ENCODE measurements at places on chromosomes 12 and 14. TPM values are rescaled to one million over a fixed set of nuclear protein-coding genes. Genes with fewer than 3 reads are reported as not detected.

DNA sequence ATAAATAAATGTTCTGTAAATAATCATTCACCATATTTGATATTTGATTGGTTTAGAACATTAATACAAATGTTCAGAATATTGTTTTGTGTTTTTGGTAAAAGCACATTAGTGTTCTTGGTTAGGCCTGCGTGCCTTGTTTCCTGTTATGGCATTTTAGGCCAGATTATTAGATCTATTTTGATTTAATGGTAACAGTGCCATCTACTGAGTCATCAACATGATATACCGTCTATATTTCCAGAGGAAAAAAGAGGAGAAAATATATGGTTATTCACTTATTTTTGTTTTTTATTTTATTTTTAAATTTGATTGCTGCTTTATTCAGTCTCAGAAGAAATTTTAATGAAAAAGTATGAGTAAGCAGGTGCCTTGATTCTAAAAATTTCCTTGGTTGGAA is 60.3 kb downstream of the GPHN start:
- H3K4me3 ChIP-seq, result no peak overlapping the region
- no peaks in the 10 kb centered on the region for H3K36me3 ChIP-seq
- DNase-seq, result no peak
- H3K27me3 ChIP-seq, result no peaks in the 10 kb centered on the region
- H3K27ac ChIP-seq, result no peak overlapping the region
- H3K4me1 ChIP-seq, result no peaks in the 10 kb centered on the region

GRCh38 chr14:32345311-32345791 is 16.3 kb downstream of the AKAP6 start:
- no peak for DNase-seq
- H3K27me3 ChIP-seq, result no peaks in the 10 kb centered on the region
- no peak overlapping the region for H3K4me3 ChIP-seq
- 0 out of 2 replicates have a peak, but pooled peaks cover 9% of the 10 kb centered on the region for H3K4me1 ChIP-seq

DNA sequence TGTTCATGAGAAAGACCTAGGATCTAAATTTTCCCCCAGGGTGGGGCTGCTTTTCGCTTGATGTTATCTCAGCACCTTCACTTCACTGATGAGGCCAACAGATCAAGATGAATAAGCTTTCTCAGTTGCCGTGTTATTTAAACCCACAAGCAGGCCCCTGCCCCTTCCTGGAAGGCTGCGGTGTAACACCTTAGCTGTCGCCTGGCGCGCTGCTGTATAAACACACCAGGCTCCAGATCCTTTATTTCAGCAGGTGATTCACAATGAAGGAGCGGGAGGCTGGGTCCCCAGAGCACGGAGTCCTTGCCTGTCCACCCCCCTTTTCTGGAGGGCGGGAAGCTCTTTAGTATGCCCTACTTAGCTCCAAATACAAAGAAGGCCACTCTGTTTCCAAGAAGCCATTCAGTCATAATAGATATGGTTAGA is 515.4 kb downstream of the FUT8 start:
- H3K4me3 ChIP-seq, result no peak overlapping the region
- DNase-seq, result peak; percentile 77
- H3K27ac ChIP-seq, result no peak overlapping the region
- H3K36me3 ChIP-seq, result no peaks in the 10 kb centered on the region
- no peaks in the 10 kb centered on the region for H3K27me3 ChIP-seq

DNA sequence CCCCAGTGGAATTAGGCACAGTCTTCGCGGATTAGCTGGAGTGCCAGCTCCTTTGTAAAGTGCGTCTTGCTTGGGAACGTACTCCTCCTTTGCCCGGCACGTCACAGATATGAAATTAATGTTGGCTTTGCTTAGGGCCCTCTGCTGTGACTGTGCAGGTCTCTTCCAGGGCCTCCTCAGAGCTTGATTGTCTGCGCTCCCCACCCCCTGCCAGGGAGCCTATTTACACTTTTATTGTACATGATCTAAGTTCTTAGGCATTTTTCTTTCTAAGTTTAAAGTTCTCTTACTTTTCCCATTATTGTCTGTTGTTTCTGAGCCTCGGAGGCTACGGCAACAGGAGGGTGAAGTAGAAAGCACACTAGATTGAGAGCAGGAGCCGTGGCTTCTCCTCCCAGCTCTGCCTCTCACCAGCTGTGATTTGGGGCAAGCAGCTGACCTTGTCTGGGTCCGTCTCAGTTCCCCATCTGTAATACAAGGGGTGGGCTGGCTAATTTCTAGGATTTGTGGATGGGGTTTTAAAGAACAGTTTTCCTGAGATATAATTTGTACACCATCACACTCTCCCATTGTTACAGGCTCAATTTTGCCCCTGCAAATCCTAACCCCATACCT is 81.8 kb downstream of the TSPAN9 start:
- H3K4me1 ChIP-seq, result no peaks in the 10 kb centered on the region
- H3K27ac ChIP-seq, result no peak overlapping the region
- DNase-seq, result no peak
- no peaks in the 10 kb centered on the region for H3K36me3 ChIP-seq
- no peak overlapping the region for H3K4me3 ChIP-seq

GRCh38 chr14:49944501-49944900 is 51.6 kb downstream of the ARF6 start:
- H3K4me3 ChIP-seq, result no peak overlapping the region
- H3K36me3 ChIP-seq, result no peaks in the 10 kb centered on the region
- H3K27ac ChIP-seq, result no peak overlapping the region

GRCh38 chr12:93916402-93916801 is 232.0 kb upstream of the PLXNC1 start:
- H3K27me3 ChIP-seq, result no peaks in the 10 kb centered on the region
- H3K36me3 ChIP-seq, result no peaks in the 10 kb centered on the region
- no peak overlapping the region for H3K27ac ChIP-seq
- DNase-seq, result no peak

DNA sequence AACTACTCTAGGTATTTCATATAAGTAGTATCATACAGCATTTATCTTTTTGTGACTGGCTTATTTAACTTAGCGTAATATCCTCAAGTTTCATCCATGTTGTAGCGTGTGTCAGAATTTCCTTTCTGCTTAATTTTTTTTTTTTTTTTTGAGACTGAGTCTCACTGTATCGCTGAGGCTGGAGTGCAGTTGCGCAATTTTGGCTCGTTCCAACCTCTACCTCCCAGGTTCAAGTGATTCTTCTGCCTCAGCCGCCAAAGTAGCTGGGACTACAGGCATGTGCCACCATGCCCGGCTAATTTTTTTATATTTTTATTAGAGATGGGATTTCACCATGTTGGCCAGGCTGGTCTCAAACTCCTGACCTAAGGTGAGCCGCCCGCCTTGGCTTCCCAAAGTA is 28.9 kb downstream of the PNMA1 start:
- H3K27me3 ChIP-seq, result no peaks in the 10 kb centered on the region
- H3K27ac ChIP-seq, result no peak overlapping the region
- no peak for DNase-seq
- H3K4me1 ChIP-seq, result no peaks in the 10 kb centered on the region
- H3K4me3 ChIP-seq, result no peak overlapping the region

DNA sequence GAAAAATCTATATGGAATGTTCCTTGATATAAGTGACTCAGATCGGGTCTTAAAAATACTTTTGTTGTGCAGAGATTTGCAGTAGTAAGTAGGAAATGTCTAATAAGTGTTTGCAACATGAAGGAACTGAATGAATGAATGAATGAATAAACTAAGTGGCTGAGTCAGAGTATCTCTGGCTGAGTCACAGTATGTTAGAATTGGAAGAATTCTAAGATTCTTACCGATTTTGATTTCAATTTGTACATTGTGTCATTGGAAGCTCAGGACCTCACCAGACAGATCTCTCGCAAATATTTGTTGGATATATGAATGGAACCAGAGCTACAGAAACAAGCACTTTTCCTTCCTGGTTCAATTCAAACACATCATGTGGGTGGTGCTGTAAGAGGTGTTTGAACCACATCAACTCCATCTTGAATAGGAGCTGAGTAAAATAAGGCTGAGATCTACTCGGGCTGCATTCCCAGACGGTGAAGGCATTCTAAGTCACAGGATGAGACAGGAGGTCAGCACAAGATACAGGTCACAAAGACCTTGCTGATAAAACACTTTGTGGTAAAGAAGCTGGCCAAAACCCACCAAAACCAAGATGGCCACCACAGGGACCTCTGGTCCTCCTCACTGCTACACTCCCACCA is 123.9 kb upstream of the FOXN3 start:
- no peak overlapping the region for H3K4me3 ChIP-seq
- H3K36me3 ChIP-seq, result no peaks in the 10 kb centered on the region
- DNase-seq, result no peak
- peaks cover 24% of the 10 kb centered on the region for H3K27me3 ChIP-seq

GRCh38 chr12:65814038-65814437 is 10.2 kb upstream of the HMGA2 start:
- H3K4me1 ChIP-seq, result peaks cover 26% of the 10 kb centered on the region
- DNase-seq, result no peak
- no peaks in the 10 kb centered on the region for H3K27me3 ChIP-seq
- H3K36me3 ChIP-seq, result no peaks in the 10 kb centered on the region
- no peak overlapping the region for H3K4me3 ChIP-seq

GRCh38 chr14:77061630-77062257 is 33.2 kb upstream of the IRF2BPL start:
- H3K36me3 ChIP-seq, result no peaks in the 10 kb centered on the region
- H3K4me1 ChIP-seq, result peaks cover 39% of the 10 kb centered on the region
- DNase-seq, result peak; percentile 65
- H3K27me3 ChIP-seq, result no peaks in the 10 kb centered on the region
- no peak overlapping the region for H3K4me3 ChIP-seq
- H3K27ac ChIP-seq, result no peak overlapping the region

DNA sequence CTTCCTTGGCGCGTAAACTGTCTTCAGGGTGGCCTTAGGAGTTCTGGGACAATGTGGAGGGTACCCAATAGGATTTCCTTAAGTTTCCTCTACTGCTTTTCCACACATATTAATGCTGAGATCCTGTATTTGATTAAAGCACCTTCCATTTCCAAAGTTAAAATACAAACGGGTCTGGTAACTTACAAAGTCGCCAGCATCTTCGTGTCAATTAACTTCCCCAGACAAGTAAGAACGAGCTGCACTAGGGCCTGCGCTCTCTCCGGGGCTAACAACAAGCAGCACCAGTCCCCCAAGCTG is 130.9 kb downstream of the NDUFA12 start:
- DNase-seq, result no peak
- H3K27ac ChIP-seq, result no peak overlapping the region
- no peaks in the 10 kb centered on the region for H3K4me1 ChIP-seq
- H3K27me3 ChIP-seq, result peaks cover 5% of the 10 kb centered on the region
- peak overlapping the region; percentile 46 for H3K4me3 ChIP-seq
- no peaks in the 10 kb centered on the region for H3K36me3 ChIP-seq

DNA sequence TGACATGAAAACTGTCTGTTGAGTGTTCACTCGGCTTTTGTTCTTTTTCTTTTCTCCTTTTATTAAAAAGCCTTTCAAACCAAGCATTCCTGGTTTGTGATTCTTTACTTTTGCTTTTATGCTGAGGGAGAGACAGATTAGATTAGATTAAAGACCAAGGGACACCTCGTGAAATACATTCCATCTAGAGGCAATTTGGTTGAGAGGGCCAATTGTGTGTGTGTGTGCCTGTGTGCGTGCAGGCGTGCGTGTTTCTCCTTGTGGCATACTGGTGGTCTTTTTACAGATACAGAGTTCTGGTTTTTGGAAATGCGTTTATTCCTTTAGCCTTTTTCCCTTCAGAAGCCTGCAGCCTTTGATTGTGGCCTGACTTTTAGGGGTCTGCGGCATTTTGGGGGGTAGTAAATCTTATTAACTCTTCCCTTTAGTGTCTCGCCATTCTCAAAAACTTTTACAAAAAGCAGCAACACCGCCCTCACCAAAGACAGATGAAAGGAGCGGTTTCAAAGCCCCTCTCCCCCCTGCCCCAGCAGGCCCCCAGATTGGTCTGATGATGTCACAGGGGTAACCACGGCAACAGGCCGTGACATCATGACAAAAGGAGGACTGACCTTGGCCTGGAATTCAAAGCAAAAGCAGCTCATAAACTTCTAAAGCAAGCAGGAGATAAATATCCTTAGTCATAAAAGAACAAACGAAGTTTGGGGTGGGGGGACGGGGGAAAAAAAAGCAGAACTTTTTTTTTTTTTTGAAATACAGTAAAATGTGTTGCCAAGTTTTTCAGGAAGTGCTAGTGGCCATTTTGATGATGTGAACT is 84.1 kb upstream of the TBX3 start:
- no peak overlapping the region for H3K4me3 ChIP-seq
- H3K36me3 ChIP-seq, result no peaks in the 10 kb centered on the region
- no peak overlapping the region for H3K27ac ChIP-seq

- H3K27ac ChIP-seq, result no peak overlapping the region
- H3K27me3 ChIP-seq, result no peaks in the 10 kb centered on the region
- no peak overlapping the region for H3K4me3 ChIP-seq
- no peaks in the 10 kb centered on the region for H3K36me3 ChIP-seq
Measured at GRCh38 chr14:66005900-66006434, 480.2 kb upstream of the CCDC196 start.

- no peak overlapping the region for H3K4me3 ChIP-seq
- H3K4me1 ChIP-seq, result no peaks in the 10 kb centered on the region
- no peaks in the 10 kb centered on the region for H3K36me3 ChIP-seq
- no peaks in the 10 kb centered on the region for H3K27me3 ChIP-seq
- no peak overlapping the region for H3K27ac ChIP-seq
- no peak for DNase-seq
Measured at GRCh38 chr12:42021469-42021868, 123.2 kb downstream of the GXYLT1 start.

GRCh38 chr12:62129291-62129690 is 130.9 kb upstream of the USP15 start:
- DNase-seq, result no peak
- no peaks in the 10 kb centered on the region for H3K27me3 ChIP-seq
- no peaks in the 10 kb centered on the region for H3K36me3 ChIP-seq
- H3K4me1 ChIP-seq, result no peaks in the 10 kb centered on the region
- H3K4me3 ChIP-seq, result no peak overlapping the region

GRCh38 chr12:15527201-15528080 is 205.1 kb downstream of the PTPRO start:
- H3K4me1 ChIP-seq, result 0 out of 2 replicates have a peak, but pooled peaks cover 5% of the 10 kb centered on the region
- H3K4me3 ChIP-seq, result no peak overlapping the region
- no peak for DNase-seq
- no peak overlapping the region for H3K27ac ChIP-seq
- H3K27me3 ChIP-seq, result no peaks in the 10 kb centered on the region
- no peaks in the 10 kb centered on the region for H3K36me3 ChIP-seq

DNA sequence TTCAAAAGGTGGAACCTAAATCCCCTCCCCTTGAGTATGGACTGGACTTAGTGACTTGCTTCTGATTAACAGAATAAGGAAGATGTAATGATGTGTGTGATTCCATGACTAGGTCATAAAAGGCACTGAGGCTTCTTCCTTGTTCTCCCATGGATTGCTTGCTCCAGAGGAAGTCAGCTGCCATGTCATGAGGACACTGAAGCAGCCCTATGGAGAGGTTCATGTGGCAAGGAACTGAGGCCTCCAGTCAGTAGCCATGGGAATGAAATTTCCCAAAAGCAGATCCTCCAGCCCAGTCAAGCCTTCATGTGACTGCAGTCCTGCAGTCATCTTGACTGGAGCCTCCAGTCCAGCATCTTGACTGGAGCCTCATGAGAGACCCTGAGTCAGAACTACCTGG is 10.7 kb downstream of the TMBIM4 start:
- no peaks in the 10 kb centered on the region for H3K27me3 ChIP-seq
- no peak overlapping the region for H3K27ac ChIP-seq
- no peak overlapping the region for H3K4me3 ChIP-seq
- H3K36me3 ChIP-seq, result 0 out of 2 replicates have a peak, but pooled peaks cover 5% of the 10 kb centered on the region
- DNase-seq, result no peak
- no peaks in the 10 kb centered on the region for H3K4me1 ChIP-seq

The CABP1 gene
- not detected for total RNA-seq

The AQP2 gene
- total RNA-seq, result not detected

The PPP1R13B gene
- 36.5 TPM for total RNA-seq

The PRR4 gene
- 7.1 TPM for total RNA-seq
